Psoas muscle (tissue), 8 donors: ENCODE measurements at places on chromosomes 7 and 10. TPM values are rescaled to one million over a fixed set of nuclear protein-coding genes. Genes with fewer than 3 reads are reported as not detected.

CLDN4 gene
- polyA plus RNA-seq: not detected

STEAP2 gene
- polyA plus RNA-seq: 0.32 TPM

LRRC17 gene
- 0.82 TPM for polyA plus RNA-seq

DNA sequence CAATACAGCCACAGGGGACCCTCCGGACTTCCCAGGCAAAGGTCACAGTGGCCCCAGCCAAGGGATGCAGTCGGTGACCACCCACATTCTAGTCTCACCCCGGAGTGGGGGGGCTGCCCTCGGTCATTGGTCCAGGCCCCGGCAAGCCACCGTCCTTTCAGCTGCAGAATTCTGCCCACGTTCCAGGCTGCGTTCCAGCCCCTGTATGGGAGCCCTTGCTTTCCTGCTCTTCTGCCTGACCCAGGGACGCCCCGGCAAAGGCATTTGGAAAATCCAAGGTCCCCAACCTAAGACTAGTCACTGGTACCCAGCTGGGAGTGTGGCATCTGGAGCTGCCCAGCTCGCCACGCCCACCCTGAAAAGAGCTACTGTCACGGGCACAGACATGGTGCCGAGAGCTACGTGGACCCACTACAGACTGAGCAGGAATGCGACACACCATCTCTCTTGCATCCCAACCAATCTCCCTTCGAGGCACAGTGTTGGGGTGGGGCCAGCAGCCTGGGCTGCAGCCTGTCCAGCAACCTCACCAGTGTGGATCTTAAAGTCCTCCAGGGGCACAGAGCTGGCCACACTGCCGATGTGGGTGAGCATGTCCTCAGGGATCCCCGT is 18.6 kb downstream of the OGDHL start:
- no peak for DNase-seq

- no peak for DNase-seq
These were observed 264.1 kb downstream of the OTUD1 start for GRCh38 chr10:23702977-23703414.
